ENCODE measurements at places on chromosomes 13 and 19.
A peak's percentile ranks its signal among the peaks of the same experiment; 100 is the strongest.

DNA sequence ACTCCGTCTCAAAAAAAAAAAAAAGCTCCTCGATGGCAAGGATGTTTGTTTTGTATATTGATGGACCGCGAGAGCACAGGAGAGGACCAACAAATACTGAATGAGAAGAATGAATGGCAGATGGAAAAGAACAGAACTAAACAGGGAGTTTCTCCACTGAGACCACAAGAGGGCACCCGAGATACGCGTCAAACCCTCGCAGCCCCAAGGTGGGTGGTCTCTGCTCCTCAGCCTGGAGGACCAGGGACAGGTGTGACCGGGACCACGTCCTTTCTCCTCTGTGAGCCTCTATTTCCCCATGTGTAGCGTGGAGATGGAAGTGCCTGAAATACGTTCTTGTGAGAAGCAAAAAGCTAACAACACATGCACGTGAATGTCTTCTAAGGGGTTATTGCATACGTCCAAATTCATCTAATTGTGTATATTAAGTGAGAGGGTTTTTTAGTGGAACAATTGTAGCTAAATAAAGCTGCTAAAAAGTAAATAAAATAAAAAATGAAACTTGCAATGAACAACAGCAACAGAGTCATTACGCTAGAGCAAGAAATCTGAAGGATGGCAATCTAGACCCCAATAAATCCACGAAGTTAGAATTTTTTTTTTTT, 8.3 kb upstream of the CDC42EP5 start:
- DNase-seq = peak; percentile 36

- peak; percentile 49 for DNase-seq
Observed at GRCh38 chr19:6459262-6460098, at the start of gene SLC25A23. Gene SLC25A23, minus strand, starts transcription at chr19:6459792. Its CDS starts 164 bp downstream, at chr19:6459628.

- no peak for DNase-seq
Observed at GRCh38 chr13:63843766-63844699, 2428.4 kb upstream of the PCDH20 start.

GRCh38 chr13:21663197-21663596, 7.7 kb upstream of the FGF9 start:
- DNase-seq = no peak

DNA sequence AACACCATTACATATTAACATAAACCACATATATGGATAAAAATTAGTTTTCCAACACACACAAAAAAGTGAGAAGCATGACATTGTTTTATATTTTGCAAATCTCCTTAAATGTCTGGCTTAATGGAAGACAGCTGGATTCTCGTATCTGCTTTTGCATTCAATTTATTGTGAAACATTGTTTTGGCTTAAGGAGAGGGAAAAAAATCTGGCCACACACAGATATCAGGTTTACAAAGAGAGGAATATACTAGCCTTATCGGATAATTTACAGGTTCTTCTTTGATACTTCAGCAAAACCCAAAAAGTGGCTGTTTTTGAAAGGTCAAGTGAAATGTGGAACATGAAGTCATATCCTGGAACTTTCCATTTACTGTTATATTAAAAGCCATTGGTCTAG, 523.5 kb upstream of the ARGLU1 start:
- no peak for DNase-seq

GRCh38 chr13:68816715-68817114, 1290.9 kb upstream of the ATXN8OS start:
- DNase-seq = no peak

DNA sequence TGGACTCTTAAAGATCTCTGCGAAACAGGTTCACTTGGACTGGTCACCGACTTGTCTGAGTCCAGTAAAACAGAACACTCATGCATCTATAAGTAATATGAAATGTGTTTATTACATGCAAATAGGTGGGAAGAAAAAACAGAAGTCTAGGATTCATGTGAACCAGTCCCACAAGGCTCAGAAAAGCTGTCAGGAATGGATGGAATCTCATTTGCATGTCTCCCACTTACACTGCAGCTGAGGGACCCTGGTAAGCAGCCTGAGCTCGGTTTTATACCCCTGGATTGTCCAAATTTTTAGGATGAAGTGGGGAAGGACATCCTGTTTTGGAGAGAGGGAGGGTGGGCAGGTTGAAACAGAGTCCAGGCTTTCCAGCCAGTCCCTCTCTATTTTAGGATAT, 1545.1 kb upstream of the PCDH20 start:
- no peak for DNase-seq

DNA sequence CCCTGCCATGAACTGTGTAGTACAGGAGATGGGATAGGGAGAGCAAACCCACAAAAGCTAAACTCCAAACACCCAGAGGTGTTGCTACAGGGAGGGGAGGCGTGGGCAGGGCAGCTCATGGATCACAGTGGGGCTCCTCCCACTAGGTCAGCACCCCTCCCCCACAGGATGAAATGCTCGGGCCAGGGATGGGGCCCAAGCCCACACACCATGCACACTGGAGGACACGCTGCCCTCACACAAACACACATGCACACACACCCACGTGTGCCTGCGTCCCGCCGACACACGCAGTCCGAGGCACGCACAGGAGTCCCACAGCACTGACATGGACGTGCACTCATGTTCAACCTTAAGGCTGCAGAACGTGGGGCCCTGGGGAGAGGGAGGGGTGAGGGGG, 6.0 kb upstream of the CCNP start:
- DNase-seq = no peak

DNA sequence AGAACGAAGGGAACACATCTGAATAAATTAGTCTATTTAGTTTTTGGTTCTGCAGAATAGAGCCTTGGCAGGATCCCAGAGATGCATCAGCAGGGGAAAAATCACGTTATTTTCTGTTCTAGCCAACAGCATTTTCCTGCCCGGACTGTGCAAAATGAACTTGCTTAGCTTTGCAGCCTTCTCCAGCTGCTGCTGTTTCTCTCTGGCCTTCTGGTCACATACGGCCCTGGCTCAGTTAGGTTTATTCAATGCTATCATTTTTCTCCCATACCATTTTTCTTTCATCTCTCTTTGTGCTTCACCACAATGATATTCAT, 110.4 kb upstream of the KL start:
- DNase-seq = no peak

DNA sequence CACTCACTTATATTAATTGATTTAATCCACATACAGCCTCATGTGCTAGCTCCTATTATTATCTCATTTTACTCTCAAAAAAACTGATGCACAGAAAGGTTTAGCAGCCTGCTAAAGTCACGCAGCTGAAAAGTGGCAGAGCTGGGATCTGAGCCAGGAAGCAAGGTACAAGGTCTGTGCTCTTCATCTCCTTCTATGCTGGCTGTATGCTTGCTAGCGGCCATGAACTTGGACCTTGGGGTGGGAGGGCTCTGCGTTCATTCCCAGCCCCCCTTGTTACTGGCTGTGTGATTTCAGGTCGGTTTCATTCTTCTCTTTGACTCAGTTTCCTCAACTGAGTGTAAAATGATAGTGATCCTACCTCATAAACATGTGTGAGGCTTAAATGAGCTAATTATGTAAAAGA, 69.8 kb downstream of the ALOX5AP start:
- DNase-seq = no peak

- DNase-seq = no peak
Observed at GRCh38 chr19:15788594-15789270, 1.3 kb downstream of the OR10H5 start.

Data from stimulated activated CD4-positive, alpha-beta T cell treated with anti-CD3 and anti-CD28 coated beads, Interleukin-12 subunit alpha, Interleukin-12 subunit beta, amount 100 ng/mL, for 48 hours (primary cell).